ENCODE measurements at places on chromosomes 4 and X. TPM values are rescaled to one million over a fixed set of nuclear protein-coding genes. Genes with fewer than 3 reads are reported as not detected.

Gene PLP1
- polyA plus RNA-seq: 0.24 TPM

Gene GPR173
- not detected for polyA plus RNA-seq

GRCh38 chrX:23670528-23670927 is 3.2 kb downstream of the PRDX4 start:
- no peak overlapping the region for H3K27ac ChIP-seq
- H3K4me1 ChIP-seq: peaks cover 5% of the 10 kb centered on the region
- H3K36me3 ChIP-seq: peaks cover 3% of the 10 kb centered on the region
- DNase-seq: no peak
- H3K4me3 ChIP-seq: no peak overlapping the region
- no peaks in the 10 kb centered on the region for H3K27me3 ChIP-seq

DNA sequence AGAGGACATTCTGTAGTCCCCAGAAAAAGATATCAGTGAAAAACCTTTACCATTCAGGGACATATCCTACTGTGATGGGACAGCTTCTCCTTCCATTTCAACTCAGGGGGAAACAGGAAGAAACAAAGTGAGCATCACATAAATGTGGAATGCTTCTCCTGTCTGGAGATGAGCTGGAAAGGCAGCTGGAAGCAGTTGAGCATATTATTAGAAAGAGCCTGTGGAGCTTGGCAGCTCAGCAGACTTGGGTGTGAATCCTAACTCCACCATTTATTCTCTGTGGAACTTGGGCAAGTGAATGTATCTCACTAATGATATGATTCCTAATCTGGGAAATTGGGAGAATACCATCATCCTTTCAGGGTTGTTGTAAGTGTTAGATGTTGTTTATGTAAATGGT is 232.1 kb upstream of the F9 start:
- DNase-seq: no peak
- H3K36me3 ChIP-seq: no peaks in the 10 kb centered on the region
- H3K4me1 ChIP-seq: no peaks in the 10 kb centered on the region

DNA sequence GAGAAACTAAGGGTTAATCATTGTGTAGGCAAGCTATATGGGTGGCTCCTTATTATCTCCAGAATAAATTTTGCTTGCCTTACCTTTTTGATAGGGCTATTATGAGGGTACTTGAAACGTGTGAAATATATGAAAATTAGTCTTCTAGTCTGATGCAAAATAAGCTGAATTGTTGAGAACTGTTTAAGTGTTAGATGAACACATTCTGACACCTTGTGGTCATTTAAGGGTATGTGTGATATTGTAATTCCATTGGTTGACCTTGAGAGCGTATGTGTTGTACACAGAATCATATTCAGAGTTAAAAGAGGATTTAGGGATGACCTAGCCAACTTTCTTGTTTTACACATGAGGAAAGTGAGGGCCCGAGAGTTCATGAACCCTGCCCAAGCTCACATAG is 44.6 kb upstream of the LINC00632 start:
- no peaks in the 10 kb centered on the region for H3K36me3 ChIP-seq
- DNase-seq: no peak
- H3K4me3 ChIP-seq: no peak overlapping the region
- H3K27me3 ChIP-seq: no peaks in the 10 kb centered on the region
- H3K27ac ChIP-seq: no peak overlapping the region

DNA sequence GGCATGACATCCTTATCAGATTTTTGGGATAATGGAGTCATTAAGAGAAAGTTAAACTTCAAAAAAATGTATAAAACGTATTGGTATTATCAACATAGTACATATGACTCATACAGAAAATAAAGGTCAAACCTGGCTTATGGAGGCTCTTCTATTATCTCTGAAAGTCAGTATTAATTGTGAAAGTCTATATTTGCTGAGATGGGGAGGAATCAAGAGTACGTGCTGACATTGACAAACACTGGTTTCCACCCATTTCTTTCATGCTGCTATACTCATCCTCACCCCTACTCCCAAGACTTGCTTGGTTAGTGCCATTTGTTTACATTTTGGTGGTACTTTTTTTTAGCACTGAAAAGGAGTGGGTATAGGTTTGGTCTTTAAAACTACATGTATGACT is 30.8 kb upstream of the PLA2G12A start:
- no peaks in the 10 kb centered on the region for H3K27me3 ChIP-seq
- H3K4me1 ChIP-seq: peaks cover 9% of the 10 kb centered on the region

DNA sequence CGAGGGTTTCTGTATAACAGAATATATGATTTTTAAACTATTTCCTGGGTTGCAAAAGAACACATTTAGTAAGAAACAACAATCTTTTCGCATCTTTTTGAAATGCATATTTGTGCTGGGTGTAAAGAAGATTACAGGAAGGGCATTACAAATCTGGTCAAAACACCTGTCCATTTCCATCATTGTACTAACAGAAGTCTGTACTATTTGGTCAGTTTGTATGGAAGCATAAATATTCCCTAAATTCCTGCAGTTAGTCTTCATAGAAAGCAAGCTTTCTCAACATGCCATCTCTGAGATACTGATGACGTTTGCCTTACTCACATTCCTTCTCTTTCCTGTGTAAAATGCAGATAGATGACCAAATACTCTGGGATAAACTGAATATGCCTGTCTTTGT is 203.3 kb downstream of the NWD2 start:
- H3K4me1 ChIP-seq: peaks cover 2% of the 10 kb centered on the region
- DNase-seq: no peak
- H3K36me3 ChIP-seq: no peaks in the 10 kb centered on the region
- H3K27me3 ChIP-seq: no peaks in the 10 kb centered on the region
- H3K27ac ChIP-seq: no peak overlapping the region

Gene GSX2
- polyA plus RNA-seq: not detected

- no peaks in the 10 kb centered on the region for H3K27me3 ChIP-seq
- H3K36me3 ChIP-seq: no peaks in the 10 kb centered on the region
- no peak overlapping the region for H3K27ac ChIP-seq
- H3K4me3 ChIP-seq: no peak overlapping the region
- no peaks in the 10 kb centered on the region for H3K4me1 ChIP-seq
Observed at GRCh38 chrX:138191998-138192397, 519.5 kb downstream of the FGF13 start.

DNA sequence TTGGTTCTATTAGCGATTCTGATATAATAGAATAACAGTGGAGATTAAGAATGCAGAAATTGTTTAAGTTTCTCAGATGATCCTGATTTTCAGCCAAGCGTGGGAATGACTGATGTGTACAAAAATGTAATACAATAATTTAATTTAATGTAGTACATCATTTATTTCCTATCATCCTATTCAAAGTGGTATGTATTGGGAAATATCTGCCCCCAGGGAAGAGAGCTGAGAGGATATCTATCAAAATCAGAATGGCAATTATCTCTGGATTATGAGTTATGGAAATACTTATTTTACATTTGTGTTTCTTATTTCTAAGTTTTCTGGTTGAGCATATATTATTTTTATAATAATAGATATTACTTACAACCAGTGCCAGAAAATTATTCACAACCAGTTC is 3.9 kb downstream of the FABP2 start:
- H3K36me3 ChIP-seq: no peaks in the 10 kb centered on the region
- H3K27ac ChIP-seq: no peak overlapping the region

DNA sequence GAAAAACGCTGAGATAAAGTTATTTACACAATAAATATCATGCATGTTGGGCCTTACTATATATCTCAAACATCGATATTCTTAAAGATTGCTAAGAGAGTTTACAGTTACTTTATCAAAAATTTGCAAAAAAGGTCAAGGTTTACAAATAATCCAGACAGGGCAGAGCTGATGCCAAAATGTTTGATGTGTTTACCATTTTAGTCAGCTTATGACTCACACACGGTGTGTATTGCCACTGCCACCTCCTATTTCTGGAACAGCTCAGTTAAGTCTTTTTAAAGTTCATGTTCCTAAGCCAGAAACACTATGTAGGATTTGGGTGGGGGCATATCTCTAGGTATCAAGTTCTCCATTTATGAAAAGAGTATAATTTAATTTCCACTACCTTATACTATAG is 580.6 kb downstream of the INPP4B start:
- H3K27me3 ChIP-seq: peaks cover 2% of the 10 kb centered on the region
- H3K4me1 ChIP-seq: no peaks in the 10 kb centered on the region
- H3K4me3 ChIP-seq: no peak overlapping the region
- no peaks in the 10 kb centered on the region for H3K36me3 ChIP-seq
- no peak overlapping the region for H3K27ac ChIP-seq

DNA sequence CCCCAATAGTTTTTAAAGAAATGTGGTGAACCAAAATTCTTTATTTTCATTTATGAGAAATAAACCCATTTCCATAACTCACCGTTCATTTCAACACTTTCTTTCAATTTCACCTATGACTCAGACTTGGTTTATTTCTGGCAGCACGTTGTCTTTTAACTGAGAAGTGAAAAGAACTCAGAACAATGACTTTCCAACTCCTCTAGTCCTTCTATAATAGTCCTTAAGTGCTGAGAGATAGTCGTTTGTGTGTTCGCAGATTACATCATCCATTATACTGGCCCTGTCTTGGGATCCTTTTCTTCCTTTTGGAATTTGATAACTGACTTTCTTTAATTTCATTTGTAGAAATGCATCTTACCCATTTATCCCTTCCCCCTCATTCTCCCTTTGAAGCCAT is 113.6 kb downstream of the GLUD2 start:
- no peaks in the 10 kb centered on the region for H3K36me3 ChIP-seq
- H3K4me1 ChIP-seq: no peaks in the 10 kb centered on the region
- H3K27ac ChIP-seq: no peak overlapping the region

- no peaks in the 10 kb centered on the region for H3K4me1 ChIP-seq
- H3K27me3 ChIP-seq: no peaks in the 10 kb centered on the region
- no peak overlapping the region for H3K4me3 ChIP-seq
- H3K27ac ChIP-seq: no peak overlapping the region
Observed at GRCh38 chr4:172480471-172480870, 667.3 kb downstream of the GALNTL6 start.

Gene AFM
- 96.3 TPM for polyA plus RNA-seq

Gene SYP
- 0.33 TPM for polyA plus RNA-seq

- H3K36me3 ChIP-seq: no peaks in the 10 kb centered on the region
- H3K27me3 ChIP-seq: no peaks in the 10 kb centered on the region
- peaks cover 19% of the 10 kb centered on the region for H3K4me1 ChIP-seq
- DNase-seq: peak; percentile 28
- no peak overlapping the region for H3K27ac ChIP-seq
Observed at GRCh38 chrX:45850197-45850774, 649.6 kb upstream of the DIPK2B start.

Gene CXXC4
- 0.17 TPM for polyA plus RNA-seq

GRCh38 chrX:131322651-131323050 is 33.5 kb upstream of the IGSF1 start:
- no peaks in the 10 kb centered on the region for H3K27me3 ChIP-seq
- H3K4me1 ChIP-seq: no peaks in the 10 kb centered on the region
- H3K36me3 ChIP-seq: no peaks in the 10 kb centered on the region
- no peak overlapping the region for H3K4me3 ChIP-seq
- no peak for DNase-seq

- no peaks in the 10 kb centered on the region for H3K4me1 ChIP-seq
- H3K27ac ChIP-seq: peak overlapping the region; percentile 19
- no peak overlapping the region for H3K4me3 ChIP-seq
- no peaks in the 10 kb centered on the region for H3K27me3 ChIP-seq
Observed at GRCh38 chr4:184424993-184425758, 49.2 kb downstream of the IRF2 start.

- no peak overlapping the region for H3K27ac ChIP-seq
- DNase-seq: no peak
- no peaks in the 10 kb centered on the region for H3K36me3 ChIP-seq
- H3K27me3 ChIP-seq: no peaks in the 10 kb centered on the region
- H3K4me3 ChIP-seq: no peak overlapping the region
Observed at GRCh38 chr4:41507291-41507947, 30.5 kb upstream of the LIMCH1 start.

DNA sequence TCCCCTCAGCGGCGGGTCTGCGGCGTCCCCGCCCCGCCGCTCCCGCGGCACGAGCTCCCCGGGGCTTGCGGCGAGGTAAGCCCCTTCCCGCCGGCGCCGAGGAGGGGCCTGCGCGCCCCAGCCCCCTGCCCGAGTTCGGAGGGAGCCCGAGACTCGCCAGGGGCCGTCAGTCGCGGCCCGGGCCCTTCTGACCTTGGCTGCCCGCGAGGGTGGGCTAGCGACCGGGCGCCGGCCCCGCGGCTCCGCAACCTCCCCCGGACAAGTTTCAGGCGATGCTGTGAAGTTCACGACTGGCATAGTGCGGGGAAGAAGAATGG is 554 bp downstream of the CDKL5 start:
- no peaks in the 10 kb centered on the region for H3K36me3 ChIP-seq
- H3K27me3 ChIP-seq: no peaks in the 10 kb centered on the region
- peak overlapping the region; percentile 70 for H3K4me3 ChIP-seq
- H3K27ac ChIP-seq: no peak overlapping the region
- no peak for DNase-seq
- H3K4me1 ChIP-seq: peaks cover 11% of the 10 kb centered on the region

Gene ADAMTS3
- 0.12 TPM for polyA plus RNA-seq

Gene CXCL3
- 0.96 TPM for polyA plus RNA-seq

DNA sequence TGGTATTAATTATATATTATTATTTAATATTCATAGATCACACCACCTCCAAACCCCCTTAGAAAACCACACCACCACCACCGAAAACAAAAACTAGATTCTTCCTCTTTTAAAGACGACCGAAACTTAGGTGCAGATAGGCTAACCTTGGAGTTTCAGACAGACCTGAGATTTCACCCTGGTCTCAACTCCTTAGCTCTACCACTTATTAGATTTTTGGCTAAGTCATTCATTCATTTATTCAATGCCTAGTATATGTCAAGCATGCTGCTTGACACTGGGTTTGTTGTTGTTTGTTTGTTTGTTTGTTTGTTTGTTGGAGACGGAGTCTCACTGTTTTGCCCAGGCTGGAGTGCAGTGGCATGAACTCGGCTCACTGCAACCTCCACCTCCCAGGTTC is 9.5 kb upstream of the BMP2K start:
- H3K36me3 ChIP-seq: no peaks in the 10 kb centered on the region
- no peaks in the 10 kb centered on the region for H3K27me3 ChIP-seq
- H3K4me1 ChIP-seq: no peaks in the 10 kb centered on the region

DNA sequence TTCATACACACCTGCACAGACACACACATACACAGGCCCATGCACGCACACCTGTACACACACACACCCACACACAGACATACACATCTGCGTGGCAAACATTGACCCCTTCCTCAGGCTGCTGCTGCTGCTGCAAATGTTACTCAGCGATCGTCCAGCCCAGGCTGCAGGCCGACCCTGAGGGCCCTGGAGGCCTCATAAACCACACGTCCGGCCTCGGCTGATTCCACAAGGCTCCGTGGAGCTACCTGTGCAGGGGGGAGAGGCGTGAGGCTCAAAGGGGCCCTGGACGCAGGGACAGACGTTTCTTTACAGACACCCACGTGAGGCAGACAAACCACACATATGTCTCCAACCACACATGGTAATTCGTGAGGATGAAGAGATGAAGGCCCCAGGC is 53.9 kb upstream of the PPP2R3B start:
- H3K27me3 ChIP-seq: no peaks in the 10 kb centered on the region

Gene NFKB1
- polyA plus RNA-seq: 11.2 TPM

DNA sequence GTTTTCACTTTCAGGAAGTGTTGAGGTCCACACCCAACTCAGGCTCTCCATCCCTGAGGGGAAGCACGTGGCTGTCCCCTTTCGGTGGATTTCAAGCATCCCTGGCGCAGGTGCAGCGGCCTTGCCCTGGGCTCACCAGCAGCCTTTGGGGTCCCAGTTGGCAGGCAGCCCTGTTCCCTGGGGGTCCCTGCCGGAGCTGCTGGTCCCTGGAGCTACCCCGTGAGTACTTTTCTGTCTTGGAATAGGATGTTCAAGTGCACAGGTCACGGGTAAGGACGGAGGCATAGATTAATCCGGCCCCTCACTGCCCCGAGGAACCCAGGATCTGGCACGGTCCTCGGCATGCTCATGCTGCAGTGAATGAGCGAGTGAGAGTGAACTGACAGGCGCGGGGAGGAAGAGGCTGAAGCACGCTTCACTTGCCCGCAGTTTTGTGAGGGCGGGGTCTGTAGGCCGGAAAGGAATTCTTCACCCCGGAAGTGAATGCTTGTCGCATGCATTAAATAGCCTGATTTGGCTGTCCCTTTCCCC is 117.2 kb upstream of the FAT1 start:
- H3K27me3 ChIP-seq: no peaks in the 10 kb centered on the region
- no peak overlapping the region for H3K27ac ChIP-seq
- H3K4me1 ChIP-seq: no peaks in the 10 kb centered on the region
- H3K4me3 ChIP-seq: no peak overlapping the region
